ENCODE measurements at places on chromosomes 2 and 18. TPM values are rescaled to one million over a fixed set of nuclear protein-coding genes. Genes with fewer than 3 reads are reported as not detected.

Gene CD302
- 0.70 TPM for total RNA-seq

Gene GPAT2
- 33.6 TPM for total RNA-seq

GRCh38 chr2:183072177-183072576 is 6.4 kb upstream of the DUSP19 start:
- H3K36me3 ChIP-seq = no peaks in the 10 kb centered on the region
- no peak overlapping the region for H3K4me3 ChIP-seq
- H3K4me1 ChIP-seq = no peaks in the 10 kb centered on the region
- no peak for DNase-seq
- H3K27ac ChIP-seq = no peak overlapping the region
- H3K27me3 ChIP-seq = no peaks in the 10 kb centered on the region

Gene RNF152
- total RNA-seq = 0.38 TPM

Gene IL1A
- 3.1 TPM for total RNA-seq
